ENCODE measurements at places on chromosomes 11 and 22. TPM values are rescaled to one million over a fixed set of nuclear protein-coding genes. Genes with fewer than 3 reads are reported as not detected.

The CBLIF gene
- not detected for polyA plus RNA-seq

DNA sequence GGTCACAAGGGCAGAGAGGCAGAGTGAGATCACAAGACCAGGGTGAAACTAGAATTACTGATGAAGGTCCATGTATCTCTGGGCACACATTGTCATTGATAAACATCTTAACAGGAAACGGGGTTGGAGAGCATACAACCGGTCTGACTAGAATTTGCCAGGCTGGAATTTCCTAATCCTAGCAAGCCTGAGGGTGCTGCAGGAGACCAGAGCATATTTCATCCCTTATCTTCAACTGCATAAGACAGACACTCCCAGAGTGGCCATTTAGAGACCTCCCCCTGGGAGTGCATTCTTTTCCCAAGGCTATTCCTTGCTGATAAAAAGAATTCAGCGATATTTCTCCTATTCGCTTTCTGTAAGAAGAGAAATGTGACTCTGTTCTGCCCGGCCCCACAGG, 84.6 kb upstream of the IZUMO1R start:
- DNase-seq = no peak

DNA sequence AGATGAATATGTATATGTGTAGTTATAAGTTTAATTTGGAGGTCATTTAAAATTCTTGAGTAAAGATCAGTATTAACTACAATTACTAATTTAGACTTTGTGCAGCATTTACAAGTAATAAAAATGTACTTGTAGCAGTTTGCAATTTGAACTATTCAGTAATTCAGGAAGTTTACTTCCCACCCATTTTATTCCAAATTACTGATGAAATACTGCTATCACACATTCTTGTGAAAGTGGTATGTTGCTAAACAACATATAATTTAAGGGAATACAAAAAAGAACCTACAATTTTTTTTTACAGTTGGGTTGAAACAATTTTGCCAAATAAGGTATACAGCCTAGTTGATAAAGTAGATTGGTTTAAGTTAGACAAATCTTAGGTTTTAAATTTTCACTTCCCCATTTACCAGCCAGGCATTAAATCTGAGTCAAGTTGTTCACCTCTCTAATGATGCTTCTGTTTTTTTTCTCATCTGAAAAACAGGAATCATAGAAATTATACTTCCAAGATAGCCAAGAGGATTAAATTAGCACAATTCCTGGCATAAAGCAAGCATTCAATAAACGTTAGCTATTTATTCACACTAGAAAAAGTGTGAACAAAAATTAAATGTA, 45.3 kb downstream of the ZBTB44 start:
- no peak for DNase-seq

DNA sequence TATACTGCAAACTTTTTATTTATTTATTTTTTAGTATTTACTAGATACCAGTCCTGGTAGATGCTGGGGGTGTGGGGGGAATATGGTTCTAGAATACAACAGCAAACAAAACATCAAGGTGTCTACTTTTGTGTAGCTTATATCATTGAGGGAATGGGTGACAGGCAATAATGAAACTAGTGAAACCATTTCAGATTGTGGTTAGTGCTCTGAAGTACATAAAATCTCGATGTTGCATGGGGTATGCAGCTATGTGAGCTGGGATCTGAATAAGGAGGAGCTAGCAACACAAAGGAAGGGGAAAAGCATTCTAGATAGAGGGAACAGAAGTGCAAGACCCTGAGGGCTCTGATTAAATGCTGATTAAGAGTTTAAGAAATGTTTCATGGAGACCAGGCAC, 103.5 kb downstream of the WT1 start:
- no peak for DNase-seq

The OR52I2 gene
- not detected for polyA plus RNA-seq
